Kidney (tissue), 22 donors: ENCODE measurements at places on chromosomes 12 and 14. TPM values are rescaled to one million over a fixed set of nuclear protein-coding genes. Genes with fewer than 3 reads are reported as not detected.

GRCh38 chr12:56387152-56387736 is 24.6 kb upstream of the APOF start:
- peak; percentile 36 for DNase-seq

DNA sequence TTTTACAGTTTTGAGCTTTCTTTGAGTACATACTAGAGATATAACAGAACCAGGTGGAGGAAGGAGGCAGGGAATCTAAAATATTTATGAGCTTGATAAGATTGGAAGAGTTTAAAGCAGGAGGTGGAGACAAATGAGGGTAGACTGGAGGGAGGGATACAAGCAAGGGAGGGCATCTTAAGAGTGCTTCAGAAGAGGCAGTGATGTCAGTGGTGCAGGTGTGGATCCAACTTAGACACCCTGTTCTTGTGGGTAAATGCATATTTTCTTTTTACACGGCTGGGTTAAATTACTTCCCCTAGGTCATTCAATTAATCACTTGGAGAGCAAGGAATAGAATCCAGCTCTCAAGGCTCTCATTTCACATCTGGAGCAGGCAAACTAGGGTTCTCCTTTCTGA is 146.1 kb upstream of the LRIG3 start:
- DNase-seq = no peak

DNA sequence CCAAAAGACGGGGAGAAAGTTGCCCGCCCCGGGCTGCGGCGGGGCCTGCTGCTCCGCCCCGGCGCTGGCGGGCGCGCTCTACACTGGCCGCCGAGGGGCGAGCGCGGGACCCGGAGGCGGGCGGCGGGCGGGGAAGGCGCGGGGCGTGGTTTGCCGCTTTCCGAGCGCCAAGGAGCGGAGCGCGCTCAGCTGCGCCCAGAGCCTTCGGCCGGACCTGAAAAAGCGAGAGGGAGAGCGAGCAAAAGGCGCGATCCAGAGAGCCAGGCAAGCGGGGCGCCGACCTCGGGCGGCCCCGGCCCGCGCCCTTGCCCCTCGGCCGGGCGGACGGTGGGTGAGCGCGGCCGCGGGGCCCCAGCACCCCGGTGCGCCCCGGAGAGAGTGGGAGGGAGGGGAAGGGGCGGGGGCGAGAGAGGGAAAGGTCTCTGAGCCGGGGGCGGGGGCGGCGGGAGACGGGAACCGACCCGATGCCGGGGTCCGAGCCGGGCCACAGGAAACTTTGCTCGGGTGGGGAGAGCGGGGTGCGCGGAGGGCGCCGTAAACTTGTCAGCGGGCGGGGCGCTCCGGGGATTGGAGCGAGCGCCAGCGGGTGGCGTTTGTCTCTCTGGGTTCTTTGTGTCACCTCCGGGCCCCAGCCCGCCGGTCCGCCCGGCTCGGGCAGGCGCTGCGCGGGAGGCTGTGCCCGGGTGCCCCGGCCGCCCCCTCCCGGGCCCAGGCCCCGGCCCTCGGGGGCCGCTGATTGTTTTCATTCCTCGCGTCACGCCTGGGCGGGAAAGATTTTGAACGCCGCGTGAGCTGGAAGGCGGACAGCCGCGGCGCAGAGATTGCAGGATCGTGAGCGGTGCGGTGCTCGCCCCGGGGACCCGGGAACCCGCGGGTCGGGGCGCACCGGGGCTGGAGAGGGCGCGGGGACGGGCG is at the start of gene SYNE2:
Gene SYNE2 (plus strand): TSS at position 188 of the 915 bp plus-strand sequence. CDS start 56,145 bp downstream, outside the sequence.
- peak; percentile 94 for DNase-seq

- DNase-seq = no peak
Measured at GRCh38 chr12:79121486-79121885, 256.9 kb downstream of the SYT1 start.

DNA sequence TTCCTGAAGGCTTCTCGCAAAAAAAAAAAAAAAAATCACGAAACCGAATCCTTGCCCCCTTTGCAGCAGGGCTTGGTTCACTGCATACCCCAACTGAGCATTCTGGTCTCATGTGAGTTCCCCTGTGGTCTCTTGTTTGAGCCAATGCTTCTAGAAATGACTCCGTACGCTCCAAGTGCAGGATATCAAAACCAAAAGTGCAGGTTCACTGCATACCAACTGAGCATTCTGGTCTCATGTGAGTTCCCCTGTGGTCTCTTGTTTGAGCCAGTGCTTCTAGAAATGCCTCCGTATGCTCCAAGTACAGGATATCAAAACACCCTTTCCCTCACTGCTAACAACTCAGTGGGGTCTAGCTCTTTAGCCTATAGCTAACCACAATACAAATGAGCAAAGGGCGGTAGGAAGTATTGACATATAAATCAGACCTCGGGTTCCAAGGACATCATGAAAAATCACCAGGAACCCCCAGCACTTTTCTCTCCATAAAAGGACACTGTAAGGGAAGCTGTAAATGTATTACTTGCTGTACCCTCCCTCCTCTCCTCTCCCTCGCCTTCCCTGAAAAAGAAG is 206.3 kb upstream of the NOS1 start:
- DNase-seq = no peak

GRCh38 chr12:24903329-24904088 is 45.4 kb downstream of the BCAT1 start:
- DNase-seq = peak; percentile 62

GRCh38 chr14:66651536-66652220 is 143.7 kb downstream of the GPHN start:
- no peak for DNase-seq

DNA sequence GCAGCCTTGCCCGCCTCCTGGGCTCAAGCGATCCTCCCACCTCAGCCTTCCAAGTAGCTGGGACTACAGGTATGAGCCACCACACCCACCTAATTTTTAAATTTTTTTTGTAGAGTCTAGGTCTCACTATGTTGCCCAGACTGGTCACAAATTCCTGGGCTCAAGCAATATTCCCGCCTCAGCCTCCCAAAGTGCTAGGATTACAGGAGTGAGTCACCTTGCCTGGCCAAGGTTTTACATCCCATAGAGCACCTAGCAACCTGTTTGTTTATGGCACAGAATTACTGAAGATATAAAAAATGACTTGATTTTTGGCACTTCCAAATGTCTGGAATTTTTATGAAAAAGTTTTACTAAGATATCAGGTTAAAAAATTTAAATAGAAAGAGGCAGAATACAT is 16.5 kb downstream of the MYO1A start:
- DNase-seq = no peak

GRCh38 chr12:129762436-129762835 is 141.4 kb downstream of the TMEM132D start:
- peak; percentile 62 for DNase-seq

GRCh38 chr12:105024928-105025327 is 38.8 kb downstream of the NOPCHAP1 start:
- DNase-seq = no peak

GRCh38 chr12:113390064-113391043 is 13.3 kb downstream of the SDS start:
- DNase-seq = no peak

- no peak for DNase-seq
Measured at GRCh38 chr12:74620921-74621320, 83.3 kb downstream of the ATXN7L3B start.

The GLIPR1L1 gene
- total RNA-seq = not detected

The TROAP gene
- total RNA-seq = 1.0 TPM

The CLEC6A gene
- total RNA-seq = not detected

The LRRC43 gene
- total RNA-seq = 4.8 TPM

The LUM gene
- 185 TPM for total RNA-seq

The FAM181A gene
- not detected for total RNA-seq

The C3AR1 gene
- total RNA-seq = 17.7 TPM
